Thoracic aorta (tissue), 2 donors: ENCODE measurements at places on chromosomes 3 and 15. TPM values are rescaled to one million over a fixed set of nuclear protein-coding genes. Genes with fewer than 3 reads are reported as not detected.

DNA sequence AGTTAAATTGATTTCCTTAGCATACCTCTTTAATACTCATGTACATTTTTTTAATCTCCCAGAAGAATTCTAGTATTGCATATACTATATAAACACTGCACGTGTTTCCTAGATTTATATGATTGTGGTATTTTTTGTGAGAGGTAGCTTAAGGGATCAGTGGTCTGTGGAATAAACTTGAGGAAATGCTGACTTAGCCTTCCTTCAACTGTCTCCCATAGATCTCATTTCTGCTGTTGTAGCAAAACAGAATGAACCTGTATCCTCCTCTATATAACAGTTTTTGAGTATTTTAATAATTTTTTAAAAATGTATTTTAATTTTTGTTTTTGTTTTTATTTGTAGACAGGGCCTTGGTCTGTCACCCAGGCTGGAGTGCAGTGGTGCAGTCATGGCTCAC is 86.8 kb downstream of the TCF12 start:
- H3K4me1 ChIP-seq = no peaks in the 10 kb centered on the region
- no peak for DNase-seq
- no peak overlapping the region for H3K27ac ChIP-seq
- no peaks in the 10 kb centered on the region for H3K27me3 ChIP-seq
- H3K36me3 ChIP-seq = no peaks in the 10 kb centered on the region

- no peaks in the 10 kb centered on the region for H3K36me3 ChIP-seq
- DNase-seq = no peak
- H3K4me1 ChIP-seq = peaks cover 98% of the 10 kb centered on the region
- no peak overlapping the region for H3K4me3 ChIP-seq
- H3K27ac ChIP-seq = no peak overlapping the region
Observed at GRCh38 chr3:58038675-58039292, 30.6 kb downstream of the FLNB start.

Gene LRCH3
- total RNA-seq = 87.6 TPM

Gene CD96
- 13.7 TPM for total RNA-seq

Gene C2CD4B
- total RNA-seq = 8.0 TPM

Gene LIPC
- not detected for total RNA-seq

Gene MME
- 3.6 TPM for total RNA-seq
